ENCODE measurements at places on chromosomes 13 and 19.

DNA sequence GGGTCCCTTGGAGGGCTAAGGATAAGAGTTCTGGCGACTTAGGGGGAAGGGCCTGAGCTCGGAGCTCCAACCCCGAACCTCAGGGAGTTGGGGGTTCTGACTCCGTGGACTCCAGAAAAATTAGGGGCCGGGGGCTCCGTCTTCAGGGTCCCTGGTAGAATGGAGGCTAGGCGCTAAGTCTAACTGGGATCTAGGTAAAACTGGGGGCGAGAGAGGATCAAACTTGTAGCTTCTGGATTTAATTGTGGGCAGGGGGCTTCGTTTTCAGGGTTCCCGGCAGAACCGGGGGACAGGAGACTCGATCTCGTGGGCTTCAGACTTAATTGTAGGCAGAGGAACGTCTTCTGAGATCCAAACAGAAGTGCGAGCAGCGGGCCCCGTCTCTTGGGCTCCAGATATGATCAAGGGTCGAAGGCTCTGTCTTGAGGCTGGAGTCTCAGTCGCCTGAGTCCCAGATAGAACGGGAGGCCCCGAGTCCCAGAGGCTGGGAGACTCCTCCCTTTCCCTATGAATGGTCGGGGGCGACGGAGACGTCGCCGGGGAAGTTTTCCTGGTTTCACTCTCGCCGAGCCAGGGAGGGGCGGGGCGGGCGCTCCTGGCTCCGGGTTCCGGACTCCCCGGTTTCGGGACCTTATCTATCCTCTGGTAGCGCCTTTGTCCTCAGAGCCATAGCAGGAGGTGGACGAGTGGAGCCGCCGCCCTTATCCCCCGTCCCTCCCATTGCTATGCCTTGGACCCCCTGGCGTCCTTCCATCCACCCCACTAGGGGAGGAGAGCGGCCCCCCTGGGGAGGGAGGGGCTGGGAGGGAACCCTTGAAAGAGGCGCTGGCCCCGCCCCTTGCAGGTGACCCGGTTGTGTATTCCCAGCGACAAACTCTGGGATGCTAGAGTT lies 1.3 kb downstream of the NECTIN2 start:
- DNase-seq, result peak; percentile 72

DNA sequence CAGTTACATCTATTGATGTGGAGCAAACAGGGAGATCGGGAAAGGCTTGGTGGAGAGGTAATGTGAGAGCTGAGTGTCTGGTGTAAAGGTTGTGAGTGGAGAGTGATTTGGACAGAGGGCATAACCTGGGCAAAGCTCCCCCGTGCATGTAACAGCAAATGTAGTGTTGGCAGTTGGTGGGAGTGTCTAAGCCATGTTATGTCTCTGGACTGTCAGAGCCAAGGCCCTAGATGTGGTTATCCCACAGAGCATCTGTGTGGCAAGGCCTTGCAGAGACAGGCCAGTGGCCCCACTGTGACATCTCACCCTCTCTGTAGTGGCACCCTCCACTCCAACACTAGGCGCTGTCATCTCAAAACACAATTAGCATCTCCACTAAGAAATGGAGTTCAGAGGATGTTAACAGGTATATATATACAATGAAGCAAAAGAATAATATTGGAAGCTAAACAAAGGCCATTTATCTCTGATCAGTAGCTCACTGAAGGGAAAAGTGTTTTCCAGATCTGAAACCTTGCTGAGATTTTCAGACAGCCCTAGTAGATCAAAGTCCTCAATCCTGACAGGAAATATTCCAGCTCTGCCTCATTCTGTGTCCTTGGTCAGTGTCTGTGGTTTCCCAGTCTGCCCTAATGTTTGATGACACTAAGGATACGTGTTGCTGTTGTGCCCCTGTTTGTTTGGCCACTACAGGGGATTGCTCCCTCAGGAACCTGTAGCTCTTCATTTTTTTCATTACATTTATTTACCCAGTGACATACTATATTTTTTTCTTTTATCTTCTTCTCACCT lies 20.2 kb downstream of the POLR1D start:
- DNase-seq, result no peak

GRCh38 chr13:79541426-79542049 lies 60.6 kb downstream of the NDFIP2 start:
- no peak for DNase-seq

- no peak for DNase-seq
Measured at GRCh38 chr19:54325194-54325621, 12.2 kb upstream of the LILRA5 start.

- no peak for DNase-seq
Measured at GRCh38 chr13:30898070-30898469, 8.0 kb upstream of the MEDAG start.

DNA sequence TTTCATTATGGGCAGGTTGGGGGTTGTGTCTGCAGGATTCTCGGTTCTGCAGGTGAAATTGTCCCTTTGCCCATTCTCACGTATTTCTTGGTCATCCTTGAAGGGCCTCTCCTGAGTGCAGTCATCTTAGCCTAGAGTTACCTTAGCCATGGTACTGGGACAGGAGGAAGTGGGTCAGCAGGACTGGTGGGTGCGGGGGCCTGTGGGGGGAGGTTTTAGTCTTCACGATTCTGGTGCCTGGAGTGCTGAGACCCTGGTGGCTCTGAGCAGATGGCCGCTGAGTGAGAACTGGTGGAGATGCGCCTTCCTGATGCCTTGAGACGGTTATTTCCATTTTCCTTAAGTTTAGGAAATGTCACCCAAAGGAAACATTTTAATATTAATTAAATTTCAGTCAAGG lies 11.8 kb downstream of the COL4A2 start:
- no peak for DNase-seq

DNA sequence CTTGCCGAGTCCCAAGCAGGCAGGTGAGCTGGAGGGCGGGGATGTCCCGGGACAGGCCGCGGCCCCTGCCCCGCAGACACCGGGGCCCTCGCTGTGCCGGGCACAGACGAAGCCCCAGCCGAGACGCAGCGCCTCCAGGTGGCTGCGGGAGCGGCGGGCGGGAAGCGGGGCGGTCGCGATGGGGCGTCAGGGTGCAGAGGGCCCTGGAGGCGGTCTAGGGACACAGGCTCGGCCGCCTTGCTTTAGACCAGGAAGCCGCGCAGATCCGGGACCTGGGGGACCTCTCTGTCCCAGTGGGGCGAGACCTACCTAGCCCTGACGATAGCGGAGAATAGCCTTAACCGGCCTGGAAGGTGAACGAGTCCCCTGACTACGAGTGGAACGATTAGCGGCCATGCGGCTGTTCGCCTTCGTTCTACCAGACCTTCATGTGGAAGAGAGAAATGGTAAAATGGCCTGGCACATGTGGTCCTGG lies 4.2 kb upstream of the ZNF564 start:
- DNase-seq, result no peak

GRCh38 chr19:2274931-2275535 lies 6.9 kb downstream of the PEAK3 start:
- peak; percentile 10 for DNase-seq

DNA sequence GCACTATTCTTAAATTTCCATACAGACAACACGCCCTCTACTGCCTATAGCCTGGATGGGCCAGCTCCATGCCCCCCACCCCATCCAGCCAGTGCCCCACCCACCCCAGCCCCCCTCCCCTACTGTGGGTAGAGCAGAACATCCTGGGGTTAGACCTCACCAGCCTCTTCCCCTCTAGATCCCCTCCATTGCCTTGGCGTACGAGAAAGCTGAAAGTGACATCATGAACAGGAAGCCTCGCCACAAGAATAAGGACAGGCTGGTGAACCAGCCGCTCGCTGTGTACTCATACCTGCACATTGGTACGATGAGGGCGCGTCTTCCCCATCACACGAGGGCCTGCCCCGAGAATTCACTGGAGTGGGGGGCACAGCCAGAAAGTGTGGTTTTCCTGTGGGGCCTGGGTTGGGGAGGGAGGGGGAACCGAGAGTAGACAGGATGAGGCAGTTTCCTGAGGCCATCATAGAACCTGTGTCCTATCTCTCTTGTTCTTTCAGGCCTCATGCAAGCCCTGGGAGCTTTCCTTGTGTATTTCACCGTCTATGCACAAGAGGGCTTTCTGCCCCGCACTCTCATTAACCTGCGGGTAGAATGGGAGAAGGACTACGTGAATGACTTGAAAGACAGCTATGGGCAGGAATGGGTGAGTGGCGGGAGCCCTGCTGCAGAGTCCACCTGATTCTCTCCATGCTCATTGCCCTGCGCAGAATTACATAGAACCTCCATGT lies 29.1 kb downstream of the ATP12A start:
- no peak for DNase-seq

GRCh38 chr13:57925250-57925649 lies 293.7 kb downstream of the PCDH17 start:
- no peak for DNase-seq

DNA sequence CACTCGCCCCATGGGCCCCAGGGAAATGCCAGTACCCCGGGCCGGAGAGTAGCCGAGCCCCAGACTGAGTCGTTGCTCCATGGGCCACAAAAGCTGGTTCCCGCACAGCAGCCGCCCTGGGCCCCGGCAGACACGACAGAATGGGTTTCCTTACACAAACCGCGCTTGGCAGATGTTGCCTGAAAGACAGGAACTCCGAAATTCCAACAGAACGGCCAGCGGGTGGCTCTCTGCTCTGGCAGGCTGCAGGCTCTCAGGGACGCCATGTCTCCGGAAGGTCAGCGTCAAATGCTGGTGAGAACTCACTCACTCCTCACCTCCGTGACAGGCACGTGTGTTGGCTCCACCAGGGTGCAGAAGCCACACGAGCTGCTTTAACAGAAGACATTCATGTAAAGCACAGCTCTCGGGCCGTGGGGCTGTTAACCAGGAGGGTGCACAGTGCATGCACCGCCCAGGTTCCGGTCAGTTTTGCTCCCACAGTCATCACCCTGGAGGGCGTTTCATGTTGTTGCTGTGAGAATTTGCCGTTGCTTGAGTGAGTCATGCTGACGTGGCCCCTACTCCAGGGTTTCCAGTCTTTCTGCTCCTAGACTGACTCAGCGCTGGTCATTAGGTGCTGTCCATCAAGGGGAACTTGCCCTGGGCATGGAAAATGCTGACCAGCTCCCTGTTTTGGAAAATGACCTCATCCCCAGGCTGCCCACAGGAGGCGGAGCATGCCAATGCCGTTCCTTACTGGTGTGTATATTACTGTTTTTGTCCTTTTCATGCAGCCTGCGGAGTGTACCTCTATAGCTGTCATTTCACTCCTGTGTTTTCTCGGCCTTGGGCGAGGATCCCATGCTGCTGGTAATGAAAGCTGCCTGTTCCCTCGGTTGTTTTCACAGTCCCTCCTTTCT lies 44.8 kb downstream of the ANKRD10 start:
- peak; percentile 97 for DNase-seq

- DNase-seq, result no peak
Measured at GRCh38 chr13:63690672-63691071, 2275.0 kb upstream of the PCDH20 start.

- no peak for DNase-seq
Measured at GRCh38 chr13:77375560-77376108, 48.7 kb upstream of the MYCBP2 start.

- DNase-seq, result no peak
Measured at GRCh38 chr13:109363431-109363830, 423.0 kb downstream of the IRS2 start.
